Esophagus squamous epithelium (tissue), 5 donors: ENCODE measurements at places on chromosomes 13 and 19.

- DNase-seq: no peak
These were observed 18.4 kb upstream of the GAS6 start for GRCh38 chr13:113882267-113882630.

GRCh38 chr13:44117351-44117750, 237.6 kb downstream of the LACC1 start:
- no peak for DNase-seq

DNA sequence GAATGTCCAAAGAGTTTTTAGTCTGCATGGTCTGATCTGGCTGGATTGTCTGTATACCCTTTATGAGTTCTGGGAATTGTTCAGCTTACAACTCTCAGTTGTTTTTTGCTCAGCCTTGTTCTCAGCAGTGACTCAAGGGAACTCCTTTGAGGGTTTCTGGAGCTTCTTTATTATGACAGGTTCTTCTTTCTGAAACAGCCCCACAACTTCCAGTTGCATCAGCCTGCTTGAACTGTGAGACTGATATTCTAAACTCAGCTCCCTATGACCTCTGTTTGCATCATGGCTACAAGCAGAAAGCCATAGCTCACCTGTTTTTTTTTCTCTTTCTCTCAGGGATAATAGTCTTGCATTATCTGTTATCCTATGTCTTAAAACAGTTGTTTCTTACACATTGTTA, 85.0 kb downstream of the TDRD3 start:
- no peak for DNase-seq

GRCh38 chr13:22027566-22027965, 356.7 kb downstream of the FGF9 start:
- no peak for DNase-seq

GRCh38 chr13:46350003-46350402, 37.0 kb downstream of the RUBCNL start:
- no peak for DNase-seq

DNA sequence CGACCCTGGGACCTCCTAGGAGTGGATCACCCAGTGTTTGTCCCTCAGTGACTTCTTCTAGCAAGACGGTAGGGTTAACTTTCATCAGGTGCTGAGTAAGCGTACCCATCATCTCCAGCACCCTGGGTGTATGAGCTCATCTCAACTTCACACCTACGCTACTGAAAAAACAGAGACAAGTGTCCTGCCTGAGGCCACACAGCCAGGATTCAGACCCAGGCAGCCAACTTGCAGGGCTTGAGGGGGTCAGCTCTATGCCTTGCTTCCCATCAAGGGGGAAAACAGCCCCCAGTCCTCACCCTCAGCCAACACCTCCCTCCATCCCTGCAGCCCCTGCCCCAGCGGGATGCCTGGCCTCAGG, 4.6 kb downstream of the TLE2 start:
- DNase-seq: no peak

- DNase-seq: no peak
These were observed 177.5 kb downstream of the DCLK1 start for GRCh38 chr13:35953537-35954206.

DNA sequence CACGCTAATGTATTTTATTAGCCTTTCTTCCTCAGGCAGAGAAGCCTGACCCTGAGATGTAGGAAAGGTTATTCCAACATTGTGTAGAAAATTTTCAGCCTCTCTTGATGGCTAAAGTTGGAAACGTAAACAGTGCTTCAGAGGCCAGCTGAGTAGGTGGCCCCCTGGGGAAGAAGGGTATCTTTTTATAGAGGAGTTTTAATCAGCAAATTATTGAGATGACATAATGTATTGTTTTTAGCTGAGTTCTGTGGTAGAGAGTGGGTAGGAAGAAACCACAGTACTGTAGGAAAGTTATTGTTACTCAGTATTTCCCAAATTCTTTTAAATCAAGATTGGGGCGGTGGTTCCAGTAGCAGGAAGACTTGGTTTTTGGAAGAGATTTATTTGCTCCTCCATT, 268.8 kb downstream of the DLEU7 start:
- no peak for DNase-seq

DNA sequence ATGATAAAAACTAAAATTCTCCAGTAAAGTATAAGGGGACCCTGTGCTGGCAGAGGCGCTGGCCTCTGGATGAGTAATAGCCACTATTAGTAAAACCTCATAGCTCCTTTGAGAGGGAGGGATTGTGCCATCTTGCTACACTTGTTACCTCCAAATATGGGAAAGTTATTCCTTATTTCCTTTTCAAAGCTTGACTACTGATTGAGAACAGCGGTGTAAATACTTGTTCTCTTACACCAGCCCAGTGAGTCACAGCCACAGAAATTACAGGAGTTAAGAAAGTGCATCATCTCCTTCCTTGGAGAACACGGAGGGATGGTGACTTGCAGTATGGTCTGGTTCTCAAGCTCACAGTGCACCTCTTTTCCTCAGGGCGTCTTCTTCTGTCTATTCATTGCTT, 379.0 kb downstream of the EFNB2 start:
- no peak for DNase-seq

DNA sequence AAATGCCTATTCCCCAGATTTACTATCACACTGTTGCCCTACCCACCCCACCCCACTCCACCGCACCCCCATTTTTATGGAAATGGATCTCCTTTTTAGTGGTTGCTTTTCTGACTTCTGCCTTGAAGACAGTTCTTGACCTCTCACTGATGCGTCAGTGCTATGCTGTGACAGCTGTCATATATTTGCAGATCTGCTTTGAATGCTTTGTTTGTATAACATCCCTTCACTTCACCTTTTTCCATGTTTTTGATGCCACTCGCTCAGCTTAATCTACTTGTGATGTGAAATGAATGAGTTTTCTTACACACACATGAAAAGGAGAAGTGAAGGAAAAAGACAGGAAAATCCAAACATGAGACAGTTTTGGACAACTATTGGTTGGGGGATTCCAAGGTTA, 731.0 kb downstream of the SLITRK6 start:
- DNase-seq: no peak

DNA sequence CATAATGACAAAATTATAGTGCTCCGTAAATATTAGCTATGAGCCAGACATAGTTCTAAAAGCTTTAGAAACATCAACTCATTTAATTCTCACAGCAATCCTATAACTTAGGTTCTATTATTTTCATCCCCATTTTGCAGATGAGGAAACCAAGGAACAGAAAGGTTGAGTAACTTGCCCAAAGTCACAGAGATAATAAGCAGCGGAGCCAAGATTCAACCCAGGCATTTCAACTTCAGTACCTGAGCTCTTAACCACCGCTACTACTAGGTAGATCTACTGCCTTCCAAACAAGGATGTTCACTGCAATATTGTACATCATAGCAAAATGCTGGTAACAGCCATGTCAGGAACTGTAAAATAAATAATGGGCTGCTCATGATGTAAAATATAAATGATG, 39.9 kb downstream of the ELF1 start:
- no peak for DNase-seq

DNA sequence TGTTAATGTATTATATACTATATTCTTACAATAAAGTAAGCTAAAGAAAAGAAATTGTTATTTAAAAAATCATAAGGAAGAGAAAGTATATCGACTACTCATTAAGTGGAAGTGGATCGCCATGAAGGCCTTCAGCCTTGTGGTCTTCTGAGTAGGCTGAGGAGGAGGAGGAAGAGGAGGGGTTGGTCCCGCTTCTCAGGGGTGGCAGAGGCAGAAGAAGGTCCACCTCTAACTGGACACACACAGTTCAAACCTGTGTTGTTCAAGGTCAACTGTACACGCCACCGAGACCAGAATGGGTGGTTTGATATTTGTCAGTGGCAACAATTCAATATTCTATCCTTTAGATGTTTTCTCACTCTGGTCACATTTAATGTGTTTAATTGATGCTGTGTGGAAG, 67.2 kb downstream of the ALOX5AP start:
- no peak for DNase-seq

DNA sequence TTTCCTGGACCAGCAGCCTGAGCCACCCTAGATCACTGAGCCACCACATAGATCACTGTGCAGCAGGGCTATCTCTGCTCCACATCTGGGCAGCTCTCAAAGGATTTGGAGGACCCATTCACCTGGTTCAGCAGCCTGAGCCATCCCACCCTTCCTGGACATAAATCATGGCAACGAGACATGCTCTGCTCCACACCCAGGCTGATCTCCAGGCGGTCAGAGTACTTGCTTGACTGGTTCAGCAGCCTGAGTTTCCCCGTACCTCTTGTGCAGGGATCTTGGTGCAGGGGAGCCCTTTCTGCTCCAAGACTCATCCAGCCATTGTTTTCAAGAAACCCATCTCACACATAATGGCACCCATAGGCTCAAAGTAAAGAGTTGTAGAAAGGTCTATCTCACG, 195.3 kb downstream of the LIG4 start:
- DNase-seq: no peak

DNA sequence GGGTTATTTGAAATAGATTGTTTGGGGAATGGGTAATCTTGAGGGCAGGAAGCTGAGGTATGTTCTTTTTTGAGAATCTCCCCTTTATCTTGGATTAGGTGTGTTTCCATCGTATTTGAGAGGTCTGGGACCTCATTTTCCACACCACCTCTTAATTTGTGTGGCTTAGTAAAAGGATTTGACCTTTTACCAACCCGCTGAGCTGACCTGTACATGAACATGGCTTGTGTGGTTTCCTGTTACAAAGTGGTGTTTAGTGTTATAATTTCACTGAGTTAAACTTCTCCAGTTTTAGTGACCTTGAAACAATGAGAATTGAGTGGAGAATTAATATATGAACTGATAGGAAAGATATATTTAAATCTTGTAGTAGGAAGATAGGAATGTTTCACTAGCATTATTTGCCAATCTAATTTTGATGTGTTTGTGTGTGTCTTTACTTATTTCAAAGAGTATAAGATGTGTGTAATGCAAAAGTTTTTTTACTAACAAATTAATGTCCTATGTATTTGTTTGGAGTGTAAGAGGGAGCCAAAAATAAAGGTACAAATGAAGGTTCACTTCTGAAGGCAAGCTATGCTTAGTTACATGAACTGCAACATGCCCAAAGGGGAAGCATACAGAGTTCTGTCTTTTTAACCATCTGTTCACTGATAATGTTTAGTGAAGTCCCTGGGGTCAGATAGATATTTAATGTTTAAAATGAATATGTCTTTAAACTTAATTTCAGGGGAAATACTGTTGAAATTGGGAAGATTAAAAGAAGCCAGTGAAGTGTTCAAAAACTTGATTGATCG, 17.1 kb downstream of the NAA16 start:
- no peak for DNase-seq

- DNase-seq: no peak
These were observed 24.1 kb upstream of the UBAC2 start for GRCh38 chr13:99176309-99177276.

GRCh38 chr19:46848389-46848788, 2.3 kb downstream of the AP2S1 start:
- DNase-seq: no peak

GRCh38 chr13:43306372-43306771, 283.0 kb downstream of the DNAJC15 start:
- DNase-seq: no peak

DNA sequence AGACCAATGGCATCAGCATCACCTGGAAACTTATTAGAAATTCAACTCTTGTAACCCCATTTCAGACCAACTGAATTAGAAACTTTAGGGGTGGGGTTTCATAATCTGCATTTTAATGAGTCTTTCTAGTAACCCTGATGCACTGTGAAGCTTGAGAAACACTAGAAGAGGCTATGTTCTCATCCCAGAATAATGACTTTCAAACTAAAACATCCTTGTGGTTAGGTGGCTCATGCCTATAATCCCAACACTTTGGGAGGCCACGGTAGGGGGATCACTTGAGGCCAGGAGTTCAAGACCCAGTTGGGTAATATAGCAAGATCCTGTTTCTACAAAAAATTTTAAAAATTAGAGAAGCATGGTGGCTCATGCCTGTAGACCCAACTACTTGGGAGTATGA, 402.4 kb downstream of the DLEU7 start:
- DNase-seq: no peak

GRCh38 chr13:98450539-98451111, 126.3 kb downstream of the STK24 start:
- no peak for DNase-seq

- DNase-seq: no peak
These were observed 31.2 kb upstream of the CSNK1A1L start for GRCh38 chr13:37136633-37137032.

GRCh38 chr19:29565171-29565570, 39.4 kb downstream of the VSTM2B start:
- DNase-seq: no peak

DNA sequence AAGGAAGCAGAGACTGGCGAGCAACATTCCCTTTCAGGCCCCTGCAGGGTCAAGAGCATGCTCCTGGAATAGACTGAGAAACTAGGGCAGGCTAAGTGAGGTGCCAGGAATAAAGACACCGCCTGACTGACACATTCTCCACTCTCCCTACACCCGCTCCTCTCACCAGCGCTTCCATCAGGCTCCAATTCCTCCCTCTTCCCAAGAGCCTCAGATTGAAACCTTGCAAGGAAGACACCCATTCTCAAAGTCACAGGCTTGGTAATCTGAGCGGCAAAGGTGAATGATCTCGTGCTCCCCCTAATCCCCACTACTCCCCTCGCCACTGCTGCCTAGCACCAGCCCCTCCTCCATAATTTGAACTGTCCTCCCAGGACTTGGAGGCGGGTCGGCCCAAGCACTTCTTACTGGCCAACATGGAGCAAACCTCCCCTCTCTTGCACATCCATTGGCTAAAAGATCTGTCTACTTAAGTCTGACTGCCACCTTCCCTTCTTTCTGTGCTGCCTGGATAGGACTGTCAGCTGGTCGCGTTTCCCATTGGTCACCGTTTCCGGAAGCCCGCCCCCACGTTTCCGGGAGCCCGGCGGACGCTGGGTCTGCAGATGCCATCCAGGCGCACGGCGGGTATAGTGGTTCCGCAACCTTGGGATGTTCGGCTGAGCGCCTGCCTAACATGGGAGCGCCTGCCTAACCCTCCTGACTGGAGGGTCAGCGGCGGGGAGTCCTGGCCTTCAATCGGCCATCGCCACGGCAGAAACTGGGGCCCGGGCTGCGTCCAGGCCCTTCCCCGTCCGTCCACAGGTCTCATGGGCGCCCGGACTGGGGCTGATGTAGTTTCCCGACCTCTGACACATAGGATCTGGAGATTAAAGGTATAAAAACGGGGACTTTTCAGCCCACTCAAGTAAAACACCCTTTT, 33.6 kb downstream of the ZNF383 start:
- DNase-seq: no peak

- no peak for DNase-seq
These were observed 20.8 kb downstream of the PLEKHJ1 start for GRCh38 chr19:2215281-2215751.
